NCI-H187 treated with DMSO at 0.1 percent for 48 hours (cell line): ENCODE measurements at places on chromosomes 3 and 15.

- no peak for DNase-seq
These were observed 744 bp downstream of the ZNF619 start for GRCh38 chr3:40477666-40478065.

GRCh38 chr3:9704347-9705322 lies 1.0 kb downstream of the CPNE9 start:
- no peak for DNase-seq

DNA sequence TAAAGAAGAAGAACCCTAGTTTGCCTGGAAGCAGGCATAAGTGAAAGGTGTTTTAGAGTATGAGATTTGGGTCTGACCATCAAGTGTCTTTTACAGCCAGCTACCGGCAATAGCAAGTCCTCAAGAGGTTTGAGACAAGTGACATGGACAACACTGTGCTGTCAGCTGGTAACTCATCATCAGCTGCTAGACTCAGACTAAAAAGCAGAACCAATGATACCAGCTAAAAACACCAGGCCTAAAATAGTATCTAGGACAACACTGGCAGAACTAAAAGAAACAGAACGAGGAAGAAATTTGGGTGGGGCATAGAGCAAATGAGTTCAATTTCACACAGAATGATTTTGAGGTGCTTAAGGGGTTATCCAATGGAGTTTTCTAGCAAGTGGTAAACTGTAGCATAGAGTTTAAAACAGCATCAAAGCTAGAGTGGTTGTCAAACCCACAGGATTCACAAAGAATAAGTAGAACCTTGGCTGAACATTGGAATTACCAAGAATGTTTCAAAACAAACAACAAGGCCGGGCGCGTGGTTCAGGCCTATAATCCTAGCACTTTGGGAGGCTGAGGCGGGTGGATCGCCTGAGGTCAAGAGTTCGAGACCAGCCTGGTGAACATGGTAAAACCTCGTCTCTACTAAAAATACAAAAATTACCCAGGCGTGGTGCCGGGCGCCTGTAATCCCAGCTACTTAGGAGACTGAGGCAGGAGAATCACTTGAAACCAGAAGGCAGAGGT lies 3.9 kb downstream of the CIAO2A start:
- DNase-seq: no peak

GRCh38 chr15:73851689-73852088 lies 21.7 kb upstream of the TBC1D21 start:
- no peak for DNase-seq

DNA sequence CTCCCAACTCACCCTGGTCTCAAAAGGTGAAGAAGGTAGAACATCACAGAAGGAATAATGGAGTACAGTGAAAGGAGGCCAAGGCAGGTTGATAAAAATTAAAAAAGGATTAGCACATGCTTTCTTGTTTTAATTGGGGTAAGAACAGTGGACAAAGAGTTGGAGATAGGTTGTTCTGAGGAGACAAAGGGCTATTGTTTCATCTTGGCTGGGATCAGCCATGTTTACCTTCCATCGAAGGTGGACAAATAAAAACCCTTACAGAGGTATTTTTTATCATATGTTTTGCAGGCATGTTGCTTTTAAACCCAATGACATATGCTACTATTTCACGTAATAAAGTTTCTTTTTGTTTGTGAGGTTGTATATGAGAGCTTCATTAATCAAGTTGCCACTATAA lies 12.9 kb downstream of the COMMD2 start:
- no peak for DNase-seq
